Stimulated activated CD8-positive, alpha-beta memory T cell treated with anti-CD3 and anti-CD28 coated beads, Interleukin-15, amount 100 ng/mL, for 24 hours (primary cell): ENCODE measurements at places on chromosomes 5 and 9.

- DNase-seq, result no peak
Measured at GRCh38 chr9:116891424-116891823, 204.3 kb downstream of the TRIM32 start.

GRCh38 chr5:106401561-106401960 is 1269.2 kb downstream of the EFNA5 start:
- no peak for DNase-seq

DNA sequence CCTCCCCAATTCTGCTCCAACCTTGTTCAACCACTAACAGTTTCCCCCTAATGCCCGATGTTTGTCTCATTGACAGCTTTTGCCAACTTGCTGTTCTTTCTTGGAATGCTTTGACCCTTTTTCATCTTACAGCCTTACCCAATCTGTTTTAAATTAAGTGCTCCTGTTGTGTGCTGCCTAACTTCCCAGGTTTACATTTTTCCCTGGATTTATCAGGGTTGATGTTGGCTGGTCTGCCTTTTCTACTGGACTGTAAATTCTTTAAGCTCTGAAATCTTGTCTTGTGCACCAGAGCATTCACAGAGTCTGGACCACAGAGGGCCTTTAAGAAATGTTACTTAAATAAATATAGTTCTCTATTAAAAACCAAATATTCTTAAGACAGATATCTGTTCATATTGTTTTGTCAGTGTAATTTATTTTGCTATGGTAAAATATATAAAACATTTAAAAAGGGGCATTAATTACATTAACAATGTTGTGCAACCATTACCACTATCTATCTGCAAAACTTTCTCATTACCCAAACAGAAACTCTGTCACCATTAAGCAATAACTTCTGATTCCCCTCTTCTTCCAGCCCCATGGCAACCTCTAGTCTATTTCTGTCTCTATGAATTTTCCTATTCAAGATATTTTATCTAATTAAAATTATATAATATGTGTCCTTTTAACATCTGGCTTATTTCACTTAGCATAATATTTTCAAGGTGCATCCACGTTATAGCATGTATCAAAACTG is 73.0 kb downstream of the OSTF1 start:
- no peak for DNase-seq

DNA sequence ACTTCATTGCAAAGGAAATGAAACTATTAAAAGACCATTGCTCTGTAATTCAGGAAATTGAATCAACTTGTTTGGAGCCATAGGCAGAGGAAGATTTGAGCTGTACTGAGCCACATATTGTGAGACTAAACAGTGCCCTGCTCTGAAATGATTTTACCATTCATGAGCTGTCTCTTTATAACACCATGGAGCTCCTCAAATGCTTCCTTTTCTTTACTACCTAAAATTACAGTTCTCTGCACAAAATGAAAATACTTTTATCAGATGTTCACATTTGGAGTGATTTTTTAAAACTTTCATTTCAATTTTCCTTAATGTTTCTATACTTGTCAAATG is 97.9 kb downstream of the NLN start:
- no peak for DNase-seq

DNA sequence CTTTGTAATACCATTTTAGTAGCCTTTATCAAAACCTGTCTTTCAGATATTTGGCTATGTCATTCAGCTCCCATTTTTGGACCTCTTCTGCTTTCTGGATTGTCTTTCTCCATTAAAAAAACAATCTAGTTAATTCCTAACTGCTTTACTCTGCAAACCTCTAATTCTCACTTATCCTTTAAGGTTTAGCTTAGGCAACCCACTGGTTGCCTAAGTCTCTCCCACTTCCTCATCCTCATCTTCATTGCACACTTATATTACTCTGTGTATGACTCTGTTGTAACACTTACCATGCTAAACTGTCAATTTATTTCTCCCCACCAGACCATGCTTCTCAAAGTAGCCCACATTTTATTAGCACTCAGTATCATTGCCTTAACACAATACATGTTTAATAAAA is 205.0 kb upstream of the DMRTA1 start:
- DNase-seq, result no peak

GRCh38 chr5:116600876-116601275 is 26.3 kb upstream of the SEMA6A start:
- no peak for DNase-seq

DNA sequence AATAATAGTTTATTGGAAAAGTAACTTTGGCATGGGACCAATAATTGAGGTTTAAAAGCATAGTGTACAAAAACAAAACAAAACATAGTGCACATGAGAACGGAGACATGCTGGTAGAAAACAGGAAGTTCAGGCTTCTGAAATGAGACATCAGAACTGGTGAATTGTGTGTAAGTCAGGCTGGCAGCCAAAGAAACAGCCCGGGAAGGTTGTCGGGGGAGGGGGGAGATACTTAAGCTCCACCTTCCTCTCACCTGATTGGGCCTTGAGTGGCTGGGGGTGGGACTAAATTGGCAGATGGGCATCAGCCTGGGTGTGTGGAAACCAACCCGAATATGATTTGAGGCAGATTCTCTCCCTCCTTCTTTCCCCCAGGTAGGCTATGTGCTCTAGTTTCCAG is 256.3 kb downstream of the SMARCA2 start:
- DNase-seq, result no peak

GRCh38 chr5:79263-79662 is 12.7 kb upstream of the PLEKHG4B start:
- DNase-seq, result no peak

DNA sequence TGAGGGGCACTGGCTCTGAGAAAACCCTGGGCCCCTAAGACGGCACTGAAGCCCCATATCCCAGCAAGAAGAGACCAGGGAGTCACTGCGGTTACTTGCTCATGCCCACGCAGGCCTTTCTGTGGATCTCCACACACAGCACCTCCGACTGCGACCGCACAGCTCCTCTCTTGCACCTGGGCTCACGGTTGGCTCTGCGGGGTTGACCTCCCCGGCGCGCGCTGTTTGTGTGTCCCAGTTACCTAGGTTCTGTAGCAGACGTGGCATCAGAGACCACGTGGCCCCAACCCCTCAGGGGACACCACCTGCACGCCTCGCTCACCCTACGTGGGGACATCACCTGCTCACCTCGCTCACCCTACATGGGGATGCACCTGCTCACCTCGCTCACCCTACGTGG is 12.7 kb downstream of the LPCAT1 start:
- no peak for DNase-seq

GRCh38 chr9:80052830-80053229 is 481.1 kb downstream of the TLE4 start:
- DNase-seq, result no peak

- DNase-seq, result no peak
Measured at GRCh38 chr9:81565609-81566008, 123.7 kb downstream of the TLE1 start.

DNA sequence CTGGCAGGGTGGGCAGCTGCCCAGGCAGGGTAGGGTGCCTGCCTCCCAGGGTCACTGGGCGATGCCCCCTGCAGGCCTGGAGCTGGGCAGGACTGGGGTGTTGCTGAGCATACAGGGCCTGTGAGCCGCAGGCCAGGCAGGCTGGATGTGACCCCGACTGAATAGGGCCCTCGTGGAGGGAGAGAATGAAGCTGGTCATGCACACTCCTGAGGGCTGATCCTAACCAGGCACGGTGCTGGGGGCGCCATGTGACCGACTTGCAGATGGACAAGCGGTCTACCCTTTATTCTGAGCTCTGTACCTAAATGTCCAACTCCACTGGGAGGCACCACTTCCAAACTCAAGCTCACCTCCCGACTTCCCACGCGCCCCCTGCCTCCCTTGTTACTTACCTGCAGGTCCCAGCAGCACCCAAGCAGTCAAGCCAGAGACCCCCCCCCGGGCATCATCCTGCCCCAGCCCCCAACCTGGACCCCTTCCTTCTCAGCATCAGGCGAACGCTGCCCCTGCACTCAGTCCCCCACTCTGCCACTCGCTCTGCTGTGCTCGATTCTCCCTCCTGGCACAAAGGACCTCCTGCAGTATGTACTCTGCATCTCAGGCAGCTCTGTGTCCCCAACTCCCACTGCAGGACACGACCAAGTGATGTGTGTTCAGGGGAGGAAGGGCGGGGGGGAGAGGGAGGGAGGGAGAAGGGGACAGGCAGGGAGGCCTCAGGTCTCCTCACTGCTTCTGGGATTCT is 76.8 kb upstream of the PHYKPL start:
- DNase-seq, result no peak

GRCh38 chr9:124975131-124975530 is 34.2 kb upstream of the GOLGA1 start:
- DNase-seq, result no peak

- DNase-seq, result no peak
Measured at GRCh38 chr5:139692679-139693308, 44.6 kb downstream of the CXXC5 start.

DNA sequence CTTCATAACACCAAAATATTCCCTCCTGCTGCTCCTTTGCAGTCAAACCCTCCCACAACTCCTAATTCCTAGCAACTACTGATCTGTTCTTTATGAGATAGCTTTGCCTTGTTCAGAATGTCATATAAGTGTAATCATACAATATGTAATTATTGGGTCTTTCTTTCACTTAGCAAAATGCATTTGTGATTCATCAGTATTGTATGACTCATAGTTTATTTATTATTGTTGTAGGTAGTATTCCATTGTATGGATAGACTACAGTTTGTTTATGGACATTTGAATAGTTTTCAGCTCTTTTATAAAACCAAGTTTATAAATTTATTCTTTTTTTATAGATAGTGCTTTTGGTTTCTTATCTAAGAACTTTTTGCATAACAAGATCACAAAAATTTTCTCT is 468.2 kb upstream of the KIF2A start:
- DNase-seq, result no peak

GRCh38 chr5:35035271-35035670 is 12.5 kb downstream of the AGXT2 start:
- DNase-seq, result no peak

DNA sequence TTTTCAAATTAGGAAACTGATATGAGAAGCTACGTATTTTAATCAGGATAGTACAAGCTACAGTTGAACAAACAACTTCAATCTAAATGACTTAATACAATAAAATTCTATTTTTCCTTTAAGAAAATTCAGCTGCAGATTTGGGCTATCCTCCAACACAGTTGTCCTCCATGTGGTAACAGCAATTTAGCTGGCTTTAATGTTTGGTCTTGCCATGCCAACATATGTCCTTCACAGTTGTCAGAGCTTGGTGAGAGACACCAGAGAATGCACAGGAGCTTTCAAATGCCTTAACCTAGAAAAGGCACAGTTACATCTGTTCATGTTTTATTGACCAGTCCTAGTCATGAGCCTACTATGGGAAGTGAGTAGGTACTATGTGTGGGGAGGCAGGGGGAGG is 10.8 kb downstream of the FAM174A start:
- no peak for DNase-seq

DNA sequence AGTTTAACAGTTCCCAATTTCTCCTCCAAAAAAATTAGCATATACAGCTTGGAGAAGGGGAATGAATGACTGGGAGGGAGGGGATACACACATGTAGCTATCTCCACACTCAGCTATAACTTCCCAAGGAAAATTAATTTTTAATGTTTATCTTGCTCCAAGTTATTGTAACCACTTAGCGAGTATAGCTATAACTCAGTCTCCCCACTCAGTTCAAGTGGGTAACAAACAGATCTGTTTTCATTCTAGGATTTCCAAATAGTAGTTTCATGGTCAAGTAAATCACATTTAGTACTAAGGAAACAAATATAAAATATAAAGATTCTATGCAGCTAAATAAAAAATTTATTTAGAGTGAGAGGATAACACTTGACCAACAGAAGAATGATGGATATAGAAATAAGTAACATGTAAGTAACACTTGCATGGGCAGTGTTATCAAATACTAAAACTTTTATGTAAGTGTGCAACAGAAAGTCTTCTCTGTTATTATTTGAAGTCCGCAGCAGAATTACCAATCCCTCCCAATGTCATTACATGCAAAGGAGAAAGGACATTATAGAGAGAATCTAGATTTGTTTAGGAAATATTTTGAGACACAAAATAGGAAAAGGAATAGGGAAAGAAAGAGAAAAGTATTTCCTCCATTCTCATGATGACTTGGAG is 10.2 kb upstream of the NFIB start:
- no peak for DNase-seq

- peak; percentile 57 for DNase-seq
Measured at GRCh38 chr9:127568971-127569885, 42.8 kb upstream of the STXBP1 start.

GRCh38 chr9:38288502-38288901 is 104.0 kb upstream of the ALDH1B1 start:
- DNase-seq, result no peak

GRCh38 chr5:118956727-118957126 is 31.6 kb downstream of the DTWD2 start:
- DNase-seq, result no peak

DNA sequence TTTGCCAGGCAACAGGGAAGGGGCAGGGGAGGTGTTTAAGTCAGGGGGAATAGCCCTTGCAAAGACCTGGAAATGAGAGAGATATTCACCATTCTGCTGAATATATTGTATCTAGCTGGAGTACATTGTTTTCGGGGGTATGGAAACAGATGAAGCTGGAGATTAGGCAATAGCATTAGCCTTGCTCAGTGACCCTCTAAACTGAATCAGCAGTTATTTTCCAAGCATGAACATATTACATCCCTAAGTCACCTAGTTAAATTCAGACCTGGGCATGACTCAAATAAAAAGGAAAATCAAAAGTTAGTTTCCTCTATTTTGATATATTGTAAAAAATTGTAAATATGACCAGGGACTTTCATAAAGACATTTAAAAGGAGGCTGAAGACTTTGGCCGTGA is 544.6 kb upstream of the TRPC7 start:
- DNase-seq, result no peak

- no peak for DNase-seq
Measured at GRCh38 chr9:125639057-125639456, 68.0 kb downstream of the MAPKAP1 start.

DNA sequence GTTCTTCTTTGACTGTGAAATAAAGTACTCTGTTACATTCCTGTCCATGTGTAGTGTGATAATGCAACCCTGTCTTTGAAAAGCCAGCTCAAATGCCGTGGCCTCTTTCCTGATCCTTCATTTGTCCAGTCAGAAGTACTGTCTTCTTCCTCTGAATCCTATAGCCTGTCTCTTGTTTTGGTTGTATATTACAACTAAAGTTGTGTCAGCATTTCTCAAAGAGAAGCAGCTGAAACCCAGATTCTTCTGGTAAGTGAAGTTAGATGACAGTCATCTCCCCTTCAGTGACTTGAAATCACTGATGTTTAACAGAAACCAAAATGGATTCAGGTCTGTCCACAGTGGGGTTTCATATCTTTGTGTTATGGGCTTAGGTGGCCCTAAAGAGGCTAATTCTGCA is 196.2 kb downstream of the PCSK1 start:
- DNase-seq, result no peak

DNA sequence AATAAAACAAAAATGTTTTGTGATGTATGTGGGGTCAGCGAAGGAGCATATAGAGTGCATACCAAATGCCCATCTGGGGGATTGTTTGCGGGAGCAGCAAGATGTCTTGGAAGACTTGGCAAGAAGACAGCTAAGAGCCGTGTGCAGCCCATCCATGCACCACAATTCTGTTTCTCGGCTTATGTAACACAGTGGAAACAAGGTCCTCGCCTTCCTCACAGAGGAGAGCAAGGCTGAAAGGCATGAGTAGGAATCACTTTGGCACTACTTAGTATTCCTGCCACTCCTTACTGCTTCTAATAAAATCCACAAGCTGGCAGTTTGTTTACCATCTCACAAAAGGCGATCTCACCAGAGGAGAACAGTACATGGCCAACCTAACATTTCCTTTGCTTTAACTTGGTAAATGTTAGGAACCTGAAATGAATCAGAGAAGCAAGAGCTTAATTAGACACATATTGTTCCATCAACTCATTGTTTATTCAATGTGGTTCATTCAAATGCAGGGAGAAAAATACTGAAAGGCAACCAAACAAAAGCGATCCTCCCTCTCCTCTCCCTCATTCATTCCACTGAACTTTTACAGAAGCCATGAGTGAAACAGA is 648.1 kb downstream of the ACTL7B start:
- no peak for DNase-seq
